Activated naive CD8-positive, alpha-beta T cell treated with anti-CD3 and anti-CD28 coated beads for 36 hours (primary cell): ENCODE measurements at places on chromosomes 1 and 21. TPM values are rescaled to one million over a fixed set of nuclear protein-coding genes. Genes with fewer than 3 reads are reported as not detected.

GRCh38 chr1:225945564-225945963, 4.5 kb upstream of the LEFTY2 start:
- no peaks in the 10 kb centered on the region for H3K36me3 ChIP-seq
- DNase-seq, result no peak
- H3K27me3 ChIP-seq, result no peaks in the 10 kb centered on the region
- peaks cover 11% of the 10 kb centered on the region for H3K4me1 ChIP-seq
- no peak overlapping the region for H3K4me3 ChIP-seq
- no peak overlapping the region for H3K27ac ChIP-seq

DNA sequence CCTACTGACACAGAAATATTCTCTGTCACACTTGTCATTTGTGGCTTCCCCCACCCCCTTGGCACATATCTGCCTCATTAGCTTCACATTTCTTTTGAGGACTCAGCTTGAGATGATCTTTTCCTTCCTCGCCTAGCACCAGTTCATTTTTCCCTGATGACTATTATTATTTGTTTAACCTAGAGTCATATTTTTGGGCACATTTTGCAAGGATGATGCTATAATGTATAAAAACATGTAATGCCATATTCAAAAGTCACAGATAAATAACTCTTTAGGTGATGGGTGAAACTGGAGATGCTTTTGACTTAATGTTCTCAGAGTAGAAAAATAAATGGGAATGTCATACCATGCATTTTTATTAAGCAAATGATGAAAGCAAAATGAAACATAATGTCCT, 202.7 kb downstream of the BACH1 start:
- peaks cover 2% of the 10 kb centered on the region for H3K4me1 ChIP-seq
- H3K36me3 ChIP-seq, result peaks cover 38% of the 10 kb centered on the region
- DNase-seq, result no peak
- H3K27me3 ChIP-seq, result no peaks in the 10 kb centered on the region

- no peak overlapping the region for H3K27ac ChIP-seq
- H3K4me1 ChIP-seq, result no peaks in the 10 kb centered on the region
- no peaks in the 10 kb centered on the region for H3K36me3 ChIP-seq
Measured at GRCh38 chr21:37765221-37765900, 150.9 kb downstream of the KCNJ6 start.

- DNase-seq, result no peak
- H3K27ac ChIP-seq, result no peak overlapping the region
- no peak overlapping the region for H3K4me3 ChIP-seq
Measured at GRCh38 chr1:37861151-37861550, 1.8 kb upstream of the MTF1 start.

DNA sequence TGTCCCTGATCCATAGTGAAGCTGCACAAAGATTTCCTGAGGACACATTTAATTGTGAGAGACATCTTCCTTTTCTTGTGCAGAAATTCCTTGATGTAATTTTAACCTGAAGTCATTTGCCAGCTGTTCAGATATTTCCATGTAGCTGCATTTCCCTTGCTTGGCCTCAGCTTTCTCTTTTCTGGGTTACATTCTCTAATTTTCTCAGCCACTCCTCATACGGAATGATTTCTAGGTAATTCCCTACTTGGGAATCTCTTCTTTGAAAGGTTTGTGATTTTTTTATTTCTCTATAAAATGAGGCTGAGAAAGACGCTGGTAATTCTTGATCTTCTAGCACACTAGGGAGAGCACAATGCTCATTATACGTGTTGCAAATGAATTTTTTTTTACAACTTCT, 199.0 kb downstream of the PCP4 start:
- no peaks in the 10 kb centered on the region for H3K27me3 ChIP-seq
- no peaks in the 10 kb centered on the region for H3K36me3 ChIP-seq
- no peak overlapping the region for H3K27ac ChIP-seq

- no peaks in the 10 kb centered on the region for H3K27me3 ChIP-seq
- no peaks in the 10 kb centered on the region for H3K4me1 ChIP-seq
- no peaks in the 10 kb centered on the region for H3K36me3 ChIP-seq
Measured at GRCh38 chr1:66197785-66198184, 336.2 kb upstream of the SGIP1 start.

Gene SLC35F3
- total RNA-seq, result 7.5 TPM
